ENCODE measurements at places on chromosomes 1 and 21.

DNA sequence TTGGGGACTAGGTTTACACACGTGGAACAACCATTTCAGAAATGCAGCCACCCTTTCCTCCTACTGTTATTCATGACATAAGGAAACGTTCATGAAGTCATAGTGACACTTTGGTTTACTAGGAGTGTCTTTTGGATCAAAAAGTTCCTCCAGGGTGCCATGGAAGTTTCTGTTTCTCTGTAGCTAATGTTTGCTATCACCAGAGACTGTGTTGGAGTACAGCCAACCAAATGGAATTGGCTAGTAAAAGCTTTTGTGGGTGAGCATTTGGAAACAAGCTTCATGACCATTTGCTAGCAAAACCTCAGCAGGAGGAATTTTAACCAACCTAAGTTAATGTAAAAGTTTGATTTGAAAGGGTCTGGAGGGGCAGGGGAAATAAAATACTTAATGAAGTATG is 43.9 kb upstream of the ADGRL2 start:
- DNase-seq, result no peak

- no peak for DNase-seq
These were observed 16.9 kb downstream of the TCEANC2 start for GRCh38 chr1:54070171-54070837.

DNA sequence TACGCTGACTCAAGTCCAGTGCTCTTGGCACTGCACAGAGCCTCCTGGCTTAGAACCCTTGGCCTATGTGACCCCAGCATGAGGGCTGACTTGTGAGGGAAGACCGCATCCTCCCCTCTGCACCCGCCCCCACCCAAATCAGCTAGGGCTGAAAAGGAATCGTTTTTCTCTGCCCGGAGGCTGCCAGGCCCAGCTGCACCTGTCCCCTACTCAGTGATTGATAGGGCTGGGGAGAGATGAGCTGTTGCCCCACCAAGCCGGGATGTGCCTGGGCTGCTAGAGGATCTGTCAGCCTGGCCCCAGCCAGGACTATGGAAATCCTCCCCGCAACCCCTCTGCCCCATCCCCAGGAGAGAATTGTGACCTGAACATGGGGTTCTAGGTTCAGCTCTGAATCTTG is 20.6 kb downstream of the MYOG start:
- DNase-seq, result no peak

DNA sequence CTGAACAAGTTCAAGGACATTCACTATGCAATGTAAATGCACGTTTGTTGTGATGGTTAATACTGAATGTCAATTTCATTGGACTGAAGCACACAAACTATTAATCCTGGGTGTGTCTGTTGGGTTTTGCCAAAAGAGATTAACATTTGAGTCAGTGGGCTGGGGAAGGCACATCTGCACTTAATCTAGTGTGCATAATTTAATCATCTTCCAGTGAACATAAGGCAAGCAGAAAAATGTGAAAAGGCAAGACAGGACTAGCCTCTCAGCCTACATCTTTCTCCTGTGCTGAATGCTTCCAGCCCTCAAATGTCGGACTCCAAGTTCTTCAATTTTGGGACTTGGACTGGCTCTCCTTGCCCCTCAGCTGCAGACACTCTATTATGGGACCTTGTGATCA is 40.1 kb downstream of the PRPF38A start:
- no peak for DNase-seq

- no peak for DNase-seq
These were observed 16.6 kb upstream of the TINAGL1 start for GRCh38 chr1:31559715-31560114.

- no peak for DNase-seq
These were observed 19.1 kb upstream of the QSOX1 start for GRCh38 chr1:180135535-180135934.

DNA sequence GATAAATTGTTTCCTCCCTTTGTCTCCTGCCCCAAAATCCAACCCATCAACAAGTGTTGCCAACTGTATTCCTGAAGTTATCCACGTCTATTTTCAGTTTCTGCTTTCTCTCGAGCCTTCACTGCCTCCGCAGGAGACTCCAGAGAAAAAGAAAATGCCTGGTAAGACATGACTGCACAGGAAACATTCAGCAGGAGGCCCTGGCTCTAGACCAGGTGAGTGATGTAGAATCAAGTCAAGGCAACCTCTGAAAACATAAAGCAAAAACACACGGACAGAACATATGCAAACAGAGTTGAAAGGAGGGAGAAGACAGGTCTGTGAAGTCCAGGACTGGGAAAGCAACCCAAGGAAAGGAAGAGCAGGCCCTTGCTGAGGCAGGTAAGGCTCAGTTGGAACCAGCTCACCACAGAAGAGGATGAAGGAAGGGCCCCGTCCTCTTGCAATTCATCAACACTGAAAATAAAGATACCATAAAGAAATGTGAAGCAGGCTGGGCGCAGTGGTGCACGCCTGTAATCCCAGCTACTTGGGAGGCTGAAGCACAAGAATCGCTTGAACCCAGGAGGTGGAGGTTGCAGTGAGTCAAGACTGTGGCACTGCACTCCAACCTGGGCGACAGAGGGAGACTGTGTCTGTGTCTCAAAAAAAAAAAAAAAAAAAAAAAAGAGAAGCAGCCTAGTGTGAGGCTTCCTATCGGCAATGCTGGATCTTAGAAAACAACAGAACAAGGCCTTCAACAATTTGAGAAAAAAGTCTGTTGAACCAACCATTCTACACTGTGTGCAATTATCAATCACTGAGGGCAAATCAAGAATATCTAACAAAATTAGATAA is 8.8 kb downstream of the NOL9 start:
- DNase-seq, result no peak

GRCh38 chr1:71603044-71603776 is 522.4 kb upstream of the ZRANB2 start:
- DNase-seq, result no peak

DNA sequence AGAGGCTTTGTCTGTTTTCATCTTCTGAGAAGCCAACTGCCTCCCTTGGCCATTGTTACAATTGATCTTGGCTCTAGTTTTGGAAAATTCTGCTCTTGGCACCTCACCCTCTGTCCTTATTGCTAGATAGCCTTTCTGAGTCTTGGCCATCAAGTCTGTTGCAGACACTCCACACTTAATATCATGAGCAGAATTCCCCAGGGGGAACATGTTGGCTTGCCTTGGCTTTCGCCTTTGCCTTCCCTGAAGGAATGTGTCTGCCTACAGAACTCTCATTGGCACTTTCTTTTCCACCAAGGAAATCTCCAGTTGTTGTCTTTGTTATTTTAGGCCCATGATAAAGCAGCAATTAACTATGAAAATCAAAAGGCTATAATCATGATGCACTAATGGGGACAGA is 42.7 kb upstream of the LDLRAP1 start:
- DNase-seq, result no peak

DNA sequence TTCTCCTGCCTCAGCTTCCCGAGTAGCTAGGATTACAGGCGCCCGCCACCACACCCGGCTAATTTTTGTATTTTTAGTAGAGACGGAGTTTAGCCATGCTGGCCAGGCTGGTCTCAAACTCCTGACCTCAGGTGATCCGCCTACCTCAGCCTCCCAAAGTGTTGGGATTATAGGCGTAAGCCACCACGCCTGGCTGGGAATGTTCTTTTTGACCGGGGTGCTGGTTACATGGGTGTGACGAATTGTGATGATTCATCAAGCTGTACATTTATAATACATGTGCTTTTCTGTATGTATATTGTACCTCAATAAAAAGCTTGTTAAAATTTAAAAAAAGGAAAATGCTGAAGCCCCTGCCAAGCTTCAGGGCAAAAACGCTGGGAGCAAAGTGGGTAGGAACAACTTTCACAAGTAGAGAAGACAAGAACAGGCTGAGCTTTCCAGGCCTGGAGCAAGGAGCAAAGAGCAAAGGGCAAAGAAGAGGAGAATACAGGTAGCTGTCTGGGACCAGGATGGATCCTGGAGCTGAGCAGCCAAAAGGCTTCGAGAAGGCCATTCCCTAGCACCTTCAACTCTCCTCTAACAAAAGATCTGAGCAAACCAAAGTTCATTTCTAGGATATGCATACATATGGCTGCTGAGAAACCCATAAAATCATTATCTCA is 20.5 kb upstream of the YRDC start:
- DNase-seq, result no peak

- no peak for DNase-seq
These were observed 200.0 kb downstream of the SETD4 start for GRCh38 chr21:35860189-35860869.

DNA sequence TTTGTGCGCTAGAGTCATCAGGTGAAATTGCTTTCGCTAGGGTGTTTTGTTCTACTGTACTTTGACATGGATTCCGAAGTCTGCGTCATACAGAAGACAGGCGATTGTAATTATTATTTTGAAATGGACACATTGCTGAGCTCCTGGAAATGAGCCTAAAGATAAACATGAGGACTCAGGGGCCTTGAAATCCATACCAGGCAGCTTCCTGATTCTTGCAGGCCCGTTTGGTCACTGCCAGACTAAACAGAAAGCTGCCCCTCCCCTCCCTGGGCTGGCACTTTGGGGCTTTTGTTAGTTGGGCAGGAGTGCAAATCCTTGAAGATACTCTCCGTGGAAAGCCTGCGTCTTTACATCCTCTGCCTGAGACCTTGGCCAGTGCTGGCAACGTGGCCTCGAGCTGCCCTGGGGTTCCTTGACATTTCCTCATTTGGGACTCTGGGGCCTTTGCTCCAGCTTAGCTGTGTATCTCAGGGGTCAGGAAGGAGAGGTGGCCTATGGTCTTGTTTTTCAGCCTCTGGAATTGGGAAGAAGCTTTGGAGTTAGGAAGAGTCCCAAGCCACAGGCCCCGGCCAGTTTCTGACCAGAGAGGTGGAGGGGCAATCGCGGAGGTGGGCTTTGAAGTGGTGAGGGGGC is 26.9 kb upstream of the KCNE2 start:
- no peak for DNase-seq

- DNase-seq, result no peak
These were observed 302.3 kb downstream of the BRINP3 start for GRCh38 chr1:190175320-190175719.

DNA sequence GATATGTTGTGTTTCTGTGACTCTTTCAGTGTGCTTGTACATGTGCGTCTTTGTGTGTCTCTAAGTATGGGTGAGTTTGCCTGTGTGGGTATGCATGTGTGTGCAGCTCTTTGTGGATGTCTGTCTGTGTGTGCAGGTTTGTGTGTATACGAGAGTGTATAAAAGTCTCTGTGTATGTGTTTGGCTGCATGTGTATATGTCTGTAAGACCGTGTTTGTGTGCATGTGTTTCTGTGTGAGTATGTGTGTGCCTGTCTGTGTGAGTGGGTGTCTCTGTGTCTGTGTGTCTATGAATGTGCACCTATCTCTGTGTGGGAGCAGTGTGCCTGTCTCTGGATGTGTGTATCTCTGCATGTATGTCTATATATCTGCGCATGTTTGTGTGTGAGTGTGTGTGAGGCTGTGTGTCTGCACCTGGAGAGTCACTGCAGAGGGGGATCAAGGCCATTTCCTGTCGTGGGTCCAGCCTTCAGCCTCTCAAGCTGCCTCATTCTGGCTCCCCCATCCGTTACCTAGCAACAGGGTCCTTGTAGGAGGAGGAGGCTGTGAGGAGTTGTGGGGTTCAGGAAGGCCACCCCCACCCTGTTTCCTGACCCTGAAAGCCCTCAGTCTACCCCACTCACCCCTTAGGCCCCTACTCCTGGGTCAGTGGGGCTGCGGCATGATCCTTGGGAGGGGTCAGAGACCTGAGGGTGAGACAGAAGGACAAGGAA is 10.4 kb downstream of the FGR start:
- DNase-seq, result no peak

DNA sequence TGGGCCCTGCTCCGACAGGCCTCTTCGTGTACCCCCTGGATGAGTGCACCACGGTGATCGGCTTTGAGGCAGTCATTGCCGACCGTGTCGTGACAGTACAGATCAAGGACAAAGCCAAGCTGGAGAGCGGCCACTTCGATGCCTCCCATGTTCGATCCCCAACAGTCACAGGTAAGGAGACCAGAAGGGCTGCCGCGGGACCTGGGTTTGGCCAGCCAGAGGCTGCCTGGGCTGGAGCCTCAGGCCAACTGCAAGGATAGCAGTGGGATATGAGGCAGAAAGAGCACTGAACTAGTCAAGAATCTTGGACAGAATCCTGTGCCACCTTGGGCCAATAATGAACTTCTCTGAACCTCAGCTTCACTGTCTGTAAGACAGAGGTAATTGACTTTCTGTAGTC is 22.1 kb downstream of the VWA5B1 start:
- no peak for DNase-seq

DNA sequence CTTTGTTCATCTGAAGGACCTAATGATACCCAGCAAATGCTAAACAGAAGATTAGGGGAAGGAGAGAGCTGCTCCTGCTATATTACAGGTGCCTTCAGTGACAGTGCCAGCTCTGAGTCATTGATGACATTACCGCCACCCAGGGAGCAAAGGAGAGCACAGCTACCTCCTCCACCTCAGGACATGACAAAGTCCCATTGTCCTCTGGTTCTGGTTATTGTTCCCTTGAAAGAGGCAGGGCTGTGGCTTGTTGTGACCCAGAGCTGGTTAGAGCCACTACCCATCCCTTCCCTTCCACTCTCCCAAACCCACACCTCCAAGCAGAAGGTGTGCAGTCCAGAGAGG is 363.5 kb upstream of the DUSP10 start:
- no peak for DNase-seq

- no peak for DNase-seq
These were observed 180.3 kb downstream of the LRRC40 start for GRCh38 chr1:70025052-70025451.

DNA sequence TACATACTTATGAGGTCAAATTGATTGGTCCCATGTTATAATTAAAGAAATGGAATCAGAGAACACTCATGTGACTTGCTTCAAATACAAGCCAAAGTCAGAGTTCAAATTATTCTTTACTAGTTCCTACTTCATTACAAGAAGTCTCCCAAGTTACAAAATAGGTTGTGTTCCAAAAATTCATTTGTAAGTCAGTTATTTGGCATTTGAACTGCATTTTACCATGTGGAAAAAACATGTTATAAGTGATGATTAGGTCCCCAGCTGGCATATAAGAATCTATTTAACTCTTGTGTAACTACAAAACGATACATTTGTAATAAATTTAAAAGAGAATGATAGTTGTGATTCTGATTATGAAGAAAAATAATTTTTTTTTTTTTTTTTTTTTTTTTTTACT is 124.1 kb downstream of the DISP1 start:
- no peak for DNase-seq

DNA sequence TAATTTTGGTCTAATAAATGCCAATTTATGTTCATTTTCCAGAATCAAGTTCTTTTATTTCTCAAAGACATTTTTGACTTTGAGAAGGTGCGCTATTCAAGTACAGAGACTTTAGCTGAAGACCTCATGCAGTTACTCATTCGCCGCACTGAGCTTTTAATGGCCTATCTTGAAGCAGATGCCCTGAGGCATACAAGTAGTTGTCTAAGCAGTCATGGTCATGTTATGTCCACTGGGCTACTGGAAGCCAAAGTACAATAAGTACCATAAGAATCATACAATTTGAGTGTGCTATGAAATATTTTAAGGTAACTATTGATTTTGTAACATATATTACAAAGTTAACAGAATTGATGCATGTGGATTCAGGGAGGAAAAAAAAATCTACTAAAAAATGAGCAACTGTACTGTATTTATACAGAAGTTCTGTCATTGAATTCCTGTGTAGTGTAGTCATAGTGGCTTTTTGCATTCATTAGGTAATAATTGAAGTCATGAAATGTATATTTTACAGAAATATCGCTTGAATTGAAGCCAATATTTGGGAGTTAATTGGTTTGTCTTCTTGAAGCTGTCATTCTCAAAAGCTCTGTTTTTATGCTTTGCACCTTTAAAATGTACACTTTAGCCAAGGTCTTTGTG is 13.5 kb upstream of the NEXN start:
- no peak for DNase-seq
